Panc1 (cell line): ENCODE measurements at places on chromosomes 11 and 22.

DNA sequence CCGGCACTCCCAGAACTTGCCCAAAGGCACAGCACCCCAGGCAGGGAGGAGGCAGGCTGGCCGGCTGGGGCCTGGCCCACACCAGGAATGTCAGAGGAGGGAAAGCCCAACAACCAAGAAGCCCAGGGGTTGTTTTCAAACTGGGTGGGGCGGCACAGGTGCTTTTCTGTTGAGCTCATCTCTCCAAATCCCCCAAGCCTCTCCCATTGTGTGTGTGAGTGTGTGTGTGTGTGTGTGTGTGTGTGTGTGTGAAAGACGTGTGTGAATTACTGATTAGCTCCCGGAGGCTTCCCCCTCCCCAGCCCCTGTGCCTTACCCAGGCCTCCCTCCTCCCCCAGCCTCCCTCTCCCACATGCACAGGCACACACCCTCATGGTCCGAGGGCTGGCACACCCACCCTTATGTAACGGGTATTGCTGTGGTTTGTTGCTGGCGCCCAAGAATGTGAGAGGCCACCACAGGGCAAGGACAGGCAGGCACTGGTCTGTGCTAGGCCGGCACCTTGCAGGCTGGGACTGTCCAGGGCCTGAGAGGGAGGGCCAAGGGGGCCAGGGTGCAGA, 15.9 kb downstream of the TRIM29 start:
- no peak for DNase-seq

DNA sequence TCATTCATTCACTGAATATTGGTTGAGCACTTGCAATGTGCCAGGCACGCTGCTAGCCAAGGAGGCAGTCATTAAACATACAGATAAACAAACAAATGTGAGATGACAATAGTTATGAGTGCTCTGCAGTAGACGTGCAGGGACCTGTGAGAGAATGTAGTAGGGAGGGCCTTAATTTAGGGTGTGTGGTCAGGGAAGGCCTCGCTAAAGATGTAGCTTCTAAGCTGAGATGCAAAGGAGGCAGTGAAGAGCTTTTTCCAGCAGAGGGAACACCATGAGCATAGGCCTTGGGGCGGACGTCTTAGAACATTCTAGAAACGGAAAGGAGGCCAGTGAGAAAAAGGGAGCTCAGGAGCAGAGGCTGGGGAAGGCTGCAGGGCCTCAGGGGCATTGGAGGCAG, 789 bp upstream of the NCF4 start:
- DNase-seq = no peak

DNA sequence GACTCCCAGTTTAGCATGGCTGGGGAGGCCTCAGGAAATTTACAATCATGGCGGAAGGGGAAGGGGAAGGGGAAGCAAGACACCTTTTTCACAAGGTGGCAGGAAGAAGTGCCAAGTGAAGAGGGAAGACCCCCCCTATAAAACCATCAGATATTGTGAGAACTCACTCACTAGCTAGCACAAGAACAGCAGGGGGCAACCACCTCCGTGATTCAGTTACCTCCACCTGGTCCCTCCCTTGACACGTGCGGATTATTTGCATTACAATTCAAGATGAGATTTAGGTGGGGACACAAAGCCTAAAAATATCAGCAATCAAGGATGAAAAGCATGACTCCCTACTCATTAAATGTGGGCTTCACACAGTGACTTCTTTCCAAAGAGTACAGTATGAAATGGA, 155.0 kb upstream of the CCDC90B start:
- DNase-seq = no peak

DNA sequence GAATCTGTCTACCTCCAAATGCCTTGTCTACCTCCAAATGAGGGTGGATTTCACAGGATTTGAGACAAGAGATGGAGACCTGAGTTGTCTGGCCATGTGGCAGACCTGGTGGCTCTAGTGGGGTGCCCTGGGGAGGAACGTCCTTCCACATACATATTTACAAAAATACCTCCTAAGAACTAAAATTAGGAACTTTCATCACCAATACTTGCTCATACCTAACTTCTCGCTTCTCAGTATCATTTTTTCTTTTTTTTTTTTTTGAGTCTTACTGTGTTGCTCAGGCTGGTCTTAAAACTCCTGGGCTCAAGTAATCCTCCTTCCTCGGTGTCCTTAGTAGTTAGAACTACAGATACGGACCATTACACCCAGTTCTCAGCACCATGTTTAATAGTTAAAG, 117.9 kb downstream of the MED15 start:
- DNase-seq = no peak

DNA sequence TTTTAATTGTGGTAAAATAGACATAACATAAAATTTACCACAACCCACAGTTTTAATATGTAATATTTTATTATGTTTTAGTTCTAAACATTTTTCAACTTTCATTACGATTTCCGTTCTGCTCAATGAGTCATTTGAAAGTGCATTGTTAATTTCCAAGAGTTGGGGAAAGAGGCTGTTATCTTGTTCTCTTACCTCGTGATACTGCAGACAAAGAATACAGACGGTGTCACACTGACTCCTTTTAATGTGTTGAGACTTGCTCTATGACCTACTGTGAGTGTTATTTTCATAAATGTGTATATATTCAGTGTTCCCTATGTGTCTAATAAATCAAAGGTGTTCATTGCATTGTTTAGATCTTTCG, 10.8 kb upstream of the RAC2 start:
- no peak for DNase-seq

- no peak for DNase-seq
Observed at GRCh38 chr11:11732116-11732515, 109.7 kb upstream of the USP47 start.

GRCh38 chr11:27443746-27444507, 28.7 kb downstream of the LGR4 start:
- DNase-seq = no peak

- DNase-seq = no peak
Observed at GRCh38 chr22:25748704-25749103, 6.7 kb downstream of the MYO18B start.

DNA sequence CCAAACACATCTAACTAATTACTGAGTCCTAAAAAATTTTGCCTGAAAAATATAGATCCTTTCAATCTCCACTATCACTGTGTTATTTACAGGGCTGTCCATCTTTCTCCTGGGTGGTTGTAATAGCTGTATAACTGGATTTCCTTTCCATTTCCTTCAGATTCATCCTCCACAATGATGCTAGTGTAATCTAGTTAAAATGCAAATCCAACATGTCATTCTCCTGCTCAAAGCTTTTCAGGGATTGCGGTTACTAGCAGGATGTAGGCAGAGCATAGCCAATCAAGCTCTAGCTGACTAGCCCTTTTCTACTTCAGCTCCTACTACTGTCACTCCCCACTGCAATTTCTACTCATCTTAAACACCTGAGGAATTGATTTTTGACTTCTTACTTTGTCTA, 283.0 kb downstream of the RAB38 start:
- DNase-seq = no peak

DNA sequence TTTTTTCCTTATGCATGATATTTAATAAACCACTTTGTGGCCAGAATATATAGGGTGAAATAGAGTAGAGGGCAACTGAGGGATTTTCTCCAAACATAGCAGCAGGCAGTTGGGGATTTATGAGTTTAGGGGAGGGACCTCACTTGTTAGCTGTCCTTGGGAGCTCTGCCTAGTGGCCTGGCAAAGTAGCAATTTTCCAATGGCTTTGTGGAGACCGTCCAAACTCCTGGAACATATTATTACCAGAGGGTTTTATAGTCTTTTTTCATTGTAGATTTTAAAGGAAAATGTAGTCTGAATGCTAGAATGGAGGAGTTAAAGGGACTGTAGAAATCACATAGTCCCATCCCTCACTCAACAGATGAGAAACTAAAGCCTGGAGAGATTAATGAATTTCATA, 32.3 kb downstream of the AMOTL1 start:
- DNase-seq = no peak

DNA sequence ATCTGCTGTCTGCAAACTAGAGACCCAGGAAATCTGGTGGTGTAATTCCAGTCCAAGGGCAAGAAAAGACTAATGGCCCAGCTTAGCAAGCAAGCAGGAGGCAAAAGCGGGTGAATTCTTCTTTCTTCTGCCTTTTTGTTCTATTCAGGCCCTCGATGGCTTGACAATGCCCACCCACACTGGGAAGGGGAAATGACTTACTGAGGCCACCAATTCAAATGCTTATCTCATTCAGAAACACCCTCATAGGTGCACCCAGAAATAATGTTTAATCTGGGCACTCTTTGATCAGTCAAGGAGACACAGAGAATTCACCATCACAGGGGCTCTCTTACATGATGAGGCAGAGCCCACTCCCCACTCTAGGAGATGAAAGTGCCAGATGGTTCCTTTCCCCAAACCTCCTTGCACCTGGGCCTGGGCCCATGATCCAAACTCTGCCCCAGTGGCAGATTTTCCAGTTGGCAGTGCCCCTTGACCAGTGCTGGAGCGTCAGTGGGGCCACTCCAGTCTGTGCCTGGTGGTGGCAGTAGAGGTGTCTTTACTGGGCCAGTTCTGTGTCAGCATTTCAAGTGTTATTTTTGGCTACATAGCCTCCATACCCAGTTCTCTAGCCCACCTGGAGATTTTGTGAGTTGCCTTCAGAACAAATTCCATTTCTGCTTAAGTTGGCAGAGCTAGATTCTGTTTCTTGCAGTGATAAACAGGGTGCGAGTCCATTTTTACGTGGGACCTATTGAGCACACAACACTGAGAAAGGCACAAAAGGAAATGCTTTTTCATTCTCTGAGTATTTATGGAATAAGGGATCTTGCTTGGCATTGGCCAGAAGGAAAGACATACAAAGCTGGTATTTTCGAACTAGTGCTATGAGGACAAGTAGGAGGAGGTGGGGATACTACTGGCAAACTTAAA, 7.5 kb downstream of the ELMOD1 start:
- DNase-seq = no peak

- DNase-seq = no peak
Observed at GRCh38 chr22:45319324-45319685, 9.6 kb downstream of the FAM118A start.

DNA sequence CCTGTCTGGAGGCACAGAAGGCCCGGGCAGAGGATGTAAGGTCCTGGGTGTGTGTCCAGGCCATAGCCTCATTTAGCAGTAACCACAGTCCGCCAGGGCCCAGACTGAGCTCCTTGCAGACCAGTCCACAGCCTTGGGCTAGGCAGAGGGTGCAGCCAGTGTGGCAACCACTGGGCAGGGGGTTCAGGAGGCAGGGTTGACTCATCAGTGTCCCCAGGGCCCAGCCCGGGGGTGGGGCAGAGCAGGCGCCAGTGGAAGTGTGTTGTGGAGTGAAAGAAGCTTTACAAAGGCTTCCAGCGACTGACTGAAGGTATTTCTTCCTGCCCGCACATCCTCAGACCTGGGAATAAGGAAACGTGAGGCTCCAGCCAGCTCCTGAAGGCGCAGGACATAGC, 27.7 kb upstream of the WNT11 start:
- DNase-seq = no peak

- DNase-seq = no peak
Observed at GRCh38 chr11:44857490-44858090, 93.1 kb downstream of the TP53I11 start.

DNA sequence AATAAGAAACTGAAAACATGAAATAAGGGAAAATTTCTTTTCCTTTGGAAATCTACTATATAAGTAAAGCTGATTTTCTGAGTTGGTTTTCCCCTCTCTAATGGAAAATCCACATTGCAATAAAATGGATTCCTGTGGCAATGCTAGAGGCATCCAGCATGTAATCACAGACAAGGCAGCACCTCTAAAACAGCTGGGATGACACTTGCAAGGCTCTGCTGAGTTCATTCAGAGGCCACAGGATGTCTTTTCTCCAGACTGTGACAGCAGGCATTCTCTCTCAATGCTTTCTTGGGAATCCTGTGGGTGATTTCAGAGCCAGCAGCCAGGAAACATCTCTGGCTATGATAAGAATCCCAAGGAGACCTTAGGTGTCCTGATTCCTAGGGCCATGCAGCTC, 201.3 kb upstream of the BLID start:
- no peak for DNase-seq

GRCh38 chr11:44028816-44029506, 18.8 kb upstream of the ACCSL start:
- no peak for DNase-seq

DNA sequence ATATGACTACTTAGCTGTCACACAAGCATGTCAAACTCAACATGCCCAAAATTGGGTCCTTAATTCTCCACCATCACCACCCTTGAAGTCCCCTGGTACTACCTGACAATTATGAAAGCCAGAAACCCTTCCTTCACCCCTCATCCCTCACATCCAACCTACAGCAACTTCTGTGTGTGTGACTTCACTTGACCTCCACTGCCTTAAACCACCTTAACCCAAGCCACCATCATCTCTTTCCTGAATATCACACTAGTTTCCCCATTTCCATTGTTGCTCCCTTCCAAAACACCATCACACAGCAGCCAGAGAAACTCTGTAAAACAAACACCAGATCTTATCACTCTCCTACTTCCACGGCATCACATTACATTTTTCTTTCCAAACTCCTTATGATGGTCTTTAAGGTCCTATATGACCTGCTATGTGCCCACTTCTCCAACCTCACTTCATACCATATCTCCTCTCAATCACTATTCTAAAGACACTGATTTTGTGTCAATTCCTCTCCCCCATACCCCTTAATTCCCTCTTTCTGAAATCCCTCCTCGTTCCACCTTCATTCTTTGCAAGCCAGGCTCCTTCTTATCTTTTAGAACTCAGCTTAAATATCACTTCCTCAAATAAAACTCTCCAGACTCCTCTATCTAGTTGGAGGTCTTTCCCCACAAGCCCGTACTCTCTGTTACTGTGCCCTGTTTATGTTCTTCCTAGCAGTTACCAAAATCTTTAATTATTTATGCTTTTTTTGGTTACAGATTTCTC, 124.9 kb downstream of the RBFOX2 start:
- no peak for DNase-seq

DNA sequence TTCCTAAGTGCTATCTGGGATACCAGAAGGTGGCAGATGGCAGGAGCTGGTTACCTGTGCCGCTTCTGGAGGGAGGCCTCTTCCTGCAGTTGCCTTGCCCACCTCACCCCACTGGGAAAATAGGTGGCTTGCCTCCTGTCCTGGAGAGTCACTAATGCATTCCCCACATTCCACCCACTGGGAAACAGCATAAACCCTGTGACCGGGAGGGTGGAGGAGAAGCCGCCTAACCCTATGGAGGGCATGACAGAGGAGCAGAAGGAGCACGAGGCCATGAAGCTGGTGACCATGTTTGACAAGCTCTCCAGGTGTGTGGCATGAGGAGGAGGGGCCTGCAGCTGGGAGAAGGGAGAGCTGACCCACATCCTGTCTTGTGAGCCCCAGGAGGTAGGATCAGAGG, 5.6 kb downstream of the RIC8A start:
- no peak for DNase-seq

- DNase-seq = no peak
Observed at GRCh38 chr22:39434243-39434653, 22.6 kb upstream of the MGAT3 start.
